BJ (cell line): ENCODE measurements at places on chromosomes 2 and 18.

- DNase-seq = no peak
Measured at GRCh38 chr2:108632332-108633160, 86.7 kb upstream of the RANBP2 start.

GRCh38 chr2:102064679-102065674 lies 73.2 kb downstream of the IL1R2 start:
- DNase-seq = no peak

DNA sequence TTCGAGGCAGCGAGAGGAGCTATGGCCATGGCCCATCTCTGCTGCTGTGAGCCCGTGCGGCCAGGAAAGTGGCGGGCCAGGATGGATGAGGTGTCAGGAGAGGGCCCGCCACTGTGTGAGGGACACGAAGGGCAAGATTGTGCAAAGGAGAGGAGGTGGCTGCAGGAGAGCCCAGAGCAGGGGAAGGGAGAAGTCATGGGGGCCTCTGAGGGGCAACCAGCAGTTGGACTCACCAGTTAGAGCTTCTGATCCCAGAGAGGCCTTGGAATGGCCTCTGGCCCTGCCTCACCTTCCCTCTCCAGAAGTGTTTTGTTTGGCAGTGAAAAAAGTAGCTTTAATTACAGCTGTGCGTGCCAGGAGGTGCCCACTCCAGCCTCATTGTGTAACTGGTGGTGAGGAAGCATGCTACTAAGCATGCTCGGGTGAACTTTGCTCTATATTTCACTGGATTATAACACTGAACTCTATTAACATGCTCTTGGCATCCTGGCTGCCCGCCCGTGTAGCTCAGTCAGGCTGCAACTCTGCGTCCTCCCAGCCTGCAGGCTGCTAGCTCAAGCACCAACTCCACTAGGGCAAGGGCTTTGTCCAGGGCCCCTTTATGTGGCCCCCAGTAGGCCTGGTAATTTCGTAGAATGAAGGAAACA lies 34.2 kb downstream of the IMPA2 start:
- no peak for DNase-seq

- no peak for DNase-seq
Measured at GRCh38 chr2:88818381-88818780, 126.9 kb downstream of the RPIA start.
